ENCODE measurements at places on chromosomes 12 and 14. TPM values are rescaled to one million over a fixed set of nuclear protein-coding genes. Genes with fewer than 3 reads are reported as not detected.
A peak's percentile ranks its signal among the peaks of the same experiment; 100 is the strongest.

DNA sequence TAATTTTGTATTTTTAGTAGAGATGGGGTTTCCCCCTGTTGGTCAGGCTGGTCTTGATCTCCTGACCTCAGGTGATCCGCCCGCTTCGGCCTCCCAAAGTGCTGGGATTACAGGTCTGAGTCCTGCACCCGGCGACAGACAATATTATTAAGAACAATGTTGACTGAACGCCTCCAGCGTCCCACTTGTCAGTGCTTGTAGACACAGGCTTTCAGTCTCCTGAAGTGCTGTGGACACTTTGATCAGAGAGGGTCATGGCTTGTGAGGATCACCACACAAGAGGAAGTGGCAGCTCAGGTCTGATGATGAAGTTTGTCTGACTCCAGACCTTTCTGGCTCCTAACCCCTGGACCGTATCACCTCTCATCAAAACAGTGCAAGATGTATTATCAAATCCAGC is 114.6 kb downstream of the CHST11 start:
- peak; percentile 57 for DNase-seq

GRCh38 chr12:53290661-53291060 is 4.7 kb upstream of the PFDN5 start:
- DNase-seq, result no peak

DNA sequence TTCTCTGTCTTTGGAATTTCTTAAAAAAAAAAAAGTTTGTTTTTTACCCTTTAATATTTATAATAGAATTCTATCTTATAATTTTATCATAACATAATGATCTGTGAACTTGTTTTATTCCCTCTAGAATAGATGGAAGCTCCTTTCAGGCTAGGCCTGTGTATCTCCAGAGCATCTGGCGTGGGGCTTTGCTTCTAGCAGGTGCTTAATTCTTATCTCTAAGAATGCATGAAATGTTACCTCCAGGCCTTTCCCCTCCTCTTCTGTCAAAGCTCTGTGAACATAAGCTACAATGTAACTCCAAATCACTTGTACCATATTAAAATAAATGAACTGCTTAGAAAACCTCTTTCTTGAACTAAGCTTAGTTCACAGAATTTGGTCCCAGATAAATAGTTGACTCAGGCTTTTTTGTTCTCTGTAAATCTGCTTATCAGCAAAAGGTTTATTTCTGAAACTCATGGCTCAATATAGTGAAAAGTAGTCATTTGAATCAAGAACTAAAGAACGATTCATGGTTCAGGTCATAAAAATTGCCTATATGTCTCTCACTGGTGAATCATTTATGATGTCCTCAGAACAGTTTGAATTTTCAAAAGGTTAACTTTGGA is 407.1 kb downstream of the TRHDE start:
- no peak for DNase-seq

GRCh38 chr14:50059763-50060616 is 56.4 kb downstream of the VCPKMT start:
- no peak for DNase-seq

The P2RX2 gene
- polyA plus RNA-seq, result not detected

The NEUROD4 gene
- not detected for polyA plus RNA-seq
